ENCODE measurements at places on chromosomes 4 and X.

- DNase-seq, result no peak
Measured at GRCh38 chrX:133649651-133650050, 234.4 kb upstream of the GPC4 start.

GRCh38 chrX:933611-934010 is 278.8 kb downstream of the CRLF2 start:
- no peak for DNase-seq

DNA sequence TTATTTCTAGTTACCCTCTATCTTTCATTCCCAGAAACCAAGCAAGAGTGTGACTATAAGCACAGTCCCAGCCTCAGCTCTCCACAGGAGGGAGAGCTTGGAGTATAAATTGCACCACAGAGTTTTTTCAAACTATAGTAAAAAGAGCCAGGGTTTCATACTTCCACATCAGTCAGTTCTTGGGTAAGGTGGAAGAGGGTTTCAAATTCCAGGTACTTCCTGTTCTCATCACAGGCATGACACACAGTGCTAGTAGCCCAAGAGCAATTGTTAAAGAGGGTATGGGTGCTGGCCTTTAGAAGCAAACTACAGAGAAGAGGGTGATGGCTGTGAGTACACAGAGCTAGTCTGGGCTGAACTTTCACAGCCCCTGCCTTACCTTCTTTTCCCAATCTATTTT is 5.7 kb upstream of the IL1RAPL1 start:
- DNase-seq, result no peak

GRCh38 chr4:170872794-170873193 is 783.0 kb upstream of the AADAT start:
- no peak for DNase-seq

DNA sequence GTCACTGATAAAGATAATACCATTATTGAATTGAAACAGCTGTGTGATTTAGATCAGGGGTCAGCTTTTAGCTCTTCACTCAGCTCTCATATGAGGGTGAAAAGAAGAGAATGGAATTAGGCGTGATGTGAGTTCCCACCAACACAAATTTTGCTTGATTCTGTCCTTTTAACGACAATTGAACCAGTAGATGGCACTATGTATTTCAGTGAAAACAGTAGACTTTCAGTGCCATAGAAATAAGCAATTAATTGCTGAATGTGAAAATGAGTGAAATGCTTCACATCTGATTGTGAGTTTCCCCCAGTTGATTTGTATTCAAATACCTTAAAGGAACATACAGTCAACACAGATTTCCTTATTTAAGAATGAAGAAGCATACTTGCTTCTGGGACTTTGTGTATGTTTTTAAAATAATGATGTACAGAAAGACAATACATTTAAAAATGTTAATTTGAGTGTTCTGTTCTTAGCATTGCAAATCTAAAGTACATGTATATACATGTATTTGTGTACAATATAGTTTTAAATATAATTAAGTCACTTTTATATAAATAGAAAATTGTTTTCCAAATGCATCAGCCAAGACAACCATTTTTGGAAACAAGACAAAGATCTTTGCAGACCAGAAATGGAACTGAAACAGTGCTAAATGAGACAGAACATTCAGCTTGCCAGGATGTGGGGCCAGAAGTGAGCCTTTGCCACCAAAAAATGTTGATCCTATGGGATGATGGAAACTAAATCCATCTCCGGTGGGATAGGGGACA is 178.8 kb downstream of the SNCA start:
- DNase-seq, result no peak

GRCh38 chr4:58636381-58636780 is 1526.2 kb upstream of the IGFBP7 start:
- DNase-seq, result no peak

GRCh38 chrX:45517090-45517973 is 316.7 kb upstream of the DIPK2B start:
- DNase-seq, result no peak

- DNase-seq, result no peak
Measured at GRCh38 chrX:114717921-114718320, 134.0 kb downstream of the HTR2C start.

- no peak for DNase-seq
Measured at GRCh38 chrX:105870445-105870844, 48.1 kb downstream of the NRK start.

- DNase-seq, result no peak
Measured at GRCh38 chrX:42188730-42189129, 265.4 kb upstream of the CASK start.
